ENCODE measurements at places on chromosomes 6 and 20.
A peak's percentile ranks its signal among the peaks of the same experiment; 100 is the strongest.

DNA sequence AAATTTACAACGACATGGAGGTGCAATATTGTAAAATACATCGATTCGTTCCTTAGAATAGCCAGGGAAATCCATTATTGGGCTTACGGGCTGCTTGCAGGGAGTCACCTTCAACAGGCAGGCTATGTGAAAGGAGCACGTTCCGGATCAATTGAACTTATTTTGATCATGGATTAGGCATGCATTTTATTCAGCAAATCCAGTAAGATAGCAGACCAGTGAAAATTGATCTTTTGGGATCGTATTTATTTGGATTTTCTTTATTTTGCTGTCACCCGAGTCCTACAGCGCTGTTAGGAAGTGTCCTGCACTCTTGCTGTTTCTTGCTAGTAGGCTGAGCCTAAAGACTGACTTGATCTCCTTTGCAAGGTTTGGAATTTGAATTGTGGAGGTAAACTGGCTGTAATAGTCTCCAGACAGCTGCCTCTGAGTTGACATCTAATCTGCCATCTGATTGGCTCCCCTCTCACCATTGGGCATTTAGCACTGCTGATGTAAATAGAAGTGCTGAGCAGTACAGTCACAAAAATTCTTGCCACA lies 3.0 kb downstream of the ARID1B start:
- no peak for DNase-seq

DNA sequence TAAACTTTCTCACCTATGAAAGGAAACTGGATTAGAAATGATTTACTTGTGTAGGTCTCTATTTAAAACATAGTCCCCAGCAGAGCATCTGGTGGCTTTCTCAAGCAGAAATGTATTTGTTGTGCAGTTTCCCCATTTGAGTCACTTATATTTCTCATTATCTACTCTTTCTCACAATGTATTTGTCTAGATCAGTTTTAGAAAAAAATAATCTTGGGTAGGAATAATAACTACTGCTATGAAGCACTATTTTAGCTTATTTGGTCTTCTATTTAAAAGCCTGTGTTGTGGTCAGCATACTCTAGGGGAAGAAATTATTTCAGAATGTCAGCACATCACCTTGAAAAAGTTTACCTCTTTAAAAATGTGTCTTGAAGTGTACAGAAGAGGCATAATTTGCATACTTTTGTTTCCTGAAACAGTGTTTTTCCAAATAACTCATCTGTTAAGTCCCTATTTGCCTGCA lies 60.9 kb upstream of the PRL start:
- no peak for DNase-seq

DNA sequence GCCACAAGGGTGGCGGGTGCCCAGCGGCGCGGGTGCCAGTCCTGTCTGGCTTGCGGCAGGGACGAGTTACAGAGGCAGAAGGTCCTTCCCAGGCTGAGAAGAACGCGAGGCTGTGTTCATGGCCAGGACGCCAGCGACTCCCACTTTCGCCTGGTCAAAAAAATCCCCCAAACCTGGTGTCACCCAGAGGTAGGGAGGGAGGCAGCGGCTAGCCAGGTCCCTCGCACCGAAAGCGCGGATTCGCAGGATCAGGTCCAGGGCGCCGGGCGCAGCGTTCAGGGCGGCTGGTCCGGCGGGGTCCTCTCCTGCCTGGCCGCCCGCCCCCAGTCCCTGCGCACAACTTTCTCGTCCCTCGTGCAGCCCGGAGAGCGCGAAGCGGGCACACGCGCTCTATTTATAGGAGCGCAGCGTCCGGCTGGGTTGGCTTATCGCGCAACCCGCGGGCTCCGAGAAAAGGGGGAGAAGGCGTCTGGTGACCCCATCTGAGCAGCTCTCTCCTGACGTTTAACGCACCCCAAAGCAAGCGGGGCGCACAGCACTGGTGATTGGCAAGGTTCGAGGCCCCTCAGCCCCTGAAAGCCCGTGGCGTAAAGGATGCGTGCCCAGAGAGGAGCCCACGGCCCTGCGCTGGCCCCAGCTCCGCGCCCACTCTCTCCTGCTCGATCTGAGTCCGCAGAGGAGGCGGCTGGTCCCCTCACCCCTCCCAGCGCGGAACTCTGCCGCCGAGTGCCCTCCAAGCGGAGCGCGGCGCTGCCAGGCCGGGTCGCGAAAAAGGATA lies 519 bp downstream of the CBLN4 start:
- no peak for DNase-seq

- DNase-seq, result peak; percentile 37
Measured at GRCh38 chr6:113969888-113970804, 802 bp downstream of the HDAC2 start.
